ENCODE measurements at places on chromosomes 4 and X. TPM values are rescaled to one million over a fixed set of nuclear protein-coding genes. Genes with fewer than 3 reads are reported as not detected.

DNA sequence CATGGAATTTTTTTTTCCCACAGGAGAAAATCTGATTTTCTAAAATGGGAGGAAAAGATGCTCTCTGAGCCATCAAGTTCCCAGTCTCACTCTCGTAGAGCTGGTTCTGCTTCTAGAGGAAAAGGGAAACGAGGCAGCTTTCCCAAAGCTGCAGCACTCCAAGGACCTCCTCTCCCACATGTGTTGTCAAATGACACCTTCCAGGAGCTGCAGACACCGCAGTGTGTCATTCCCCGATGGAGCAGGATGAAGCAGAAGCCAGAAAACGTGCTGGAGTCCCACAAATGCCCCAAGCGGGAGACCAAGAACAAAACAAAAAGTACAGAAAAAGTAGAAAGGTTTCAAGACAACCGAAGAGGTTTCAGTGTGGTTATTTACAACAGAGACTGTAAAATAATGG lies 348.1 kb downstream of the ARHGAP10 start:
- no peak for DNase-seq

DNA sequence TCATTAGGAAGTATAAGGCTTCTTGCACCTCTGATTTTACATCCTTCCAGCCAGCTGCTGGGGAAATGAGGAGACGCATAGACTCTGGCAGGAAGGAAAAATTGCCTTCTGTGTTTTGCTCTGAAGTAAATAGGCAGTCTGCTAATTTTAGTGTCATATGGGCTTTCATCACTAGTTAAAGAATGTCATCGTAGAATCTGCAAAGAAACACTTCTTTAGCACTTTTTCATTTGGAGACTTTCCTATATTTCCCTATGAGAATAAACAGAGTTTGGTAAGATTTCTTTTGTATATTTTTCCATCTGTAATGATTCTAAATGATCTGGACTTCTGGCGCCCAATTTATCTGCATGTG lies 3.3 kb downstream of the ADGRL3 start:
- DNase-seq: no peak

- DNase-seq: no peak
Measured at GRCh38 chr4:71607780-71608677, 175.8 kb downstream of the GC start.

DNA sequence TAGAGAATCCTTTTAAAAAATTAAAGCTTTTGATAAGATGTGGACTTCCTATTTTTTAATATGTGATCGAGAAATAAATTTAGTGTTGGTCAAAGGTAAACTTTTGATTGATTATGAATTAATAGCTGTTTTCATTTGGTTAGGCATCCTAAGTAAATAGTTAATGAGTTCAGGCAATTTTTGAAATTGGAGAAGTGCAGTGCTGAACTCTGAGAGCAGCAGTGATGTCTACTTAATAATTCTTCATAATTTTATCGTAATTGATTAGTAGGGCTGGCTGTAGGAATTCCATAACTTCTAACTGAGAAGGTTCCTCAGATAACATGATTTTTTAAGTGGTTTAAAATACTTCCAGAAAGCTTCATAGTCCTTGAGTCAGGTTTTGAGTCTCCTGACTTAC lies 1.5 kb downstream of the MND1 start:
- no peak for DNase-seq

DNA sequence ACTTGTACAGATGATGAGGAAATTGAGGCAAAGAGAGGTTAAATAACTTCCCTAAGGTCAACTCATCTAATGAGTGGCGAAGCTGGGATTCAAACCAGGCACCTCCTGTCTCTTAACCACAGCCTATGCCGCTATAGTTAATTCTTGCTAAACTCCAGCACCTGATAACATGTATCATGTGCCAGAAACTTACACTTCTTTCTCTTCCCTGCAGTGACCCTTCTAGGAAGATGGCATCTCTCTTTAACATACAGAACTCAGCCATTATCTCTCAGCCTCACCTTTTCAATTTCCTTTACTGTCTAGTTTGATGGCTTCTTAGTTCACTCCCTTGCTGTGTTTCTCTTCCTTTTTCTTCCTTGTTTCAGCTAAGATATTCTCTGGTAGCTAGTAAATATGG lies 2.5 kb downstream of the VBP1 start:
- no peak for DNase-seq

DNA sequence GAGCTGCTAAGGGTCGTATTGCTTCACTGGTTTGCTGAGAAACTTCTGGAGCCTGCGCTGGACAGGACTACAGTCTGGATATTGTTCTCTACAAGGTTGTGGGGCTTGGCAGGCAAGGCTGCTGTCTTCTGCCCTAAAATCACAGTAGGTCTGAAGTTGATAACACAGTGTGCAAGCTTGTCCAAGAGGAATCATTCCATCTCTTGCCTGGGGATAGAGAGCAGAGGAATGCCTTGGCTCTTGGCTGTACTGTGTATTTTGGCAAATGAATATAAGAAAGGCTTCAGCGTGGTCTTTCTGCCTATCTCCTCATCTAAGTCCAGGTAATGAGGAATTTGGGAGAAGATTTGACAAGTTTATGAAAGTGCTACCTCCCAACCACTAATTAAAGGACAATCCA lies 9.4 kb upstream of the RASL11B start:
- DNase-seq: no peak

GRCh38 chr4:2928242-2929176 lies 34.7 kb downstream of the NOP14 start:
- DNase-seq: no peak

Gene RAI2
- not detected for total RNA-seq

Gene HMGN5
- 2.6 TPM for total RNA-seq

Gene FABP2
- not detected for total RNA-seq

Gene CXCL9
- total RNA-seq: not detected

Gene SSX2B
- 0.32 TPM for total RNA-seq

Gene CD38
- under 0.01 TPM for total RNA-seq

Gene UCP1
- not detected for total RNA-seq
